Epithelial cell of esophagus (primary cell): ENCODE measurements at places on chromosomes 5 and 9.

GRCh38 chr9:101999441-101999840, 261.0 kb upstream of the GRIN3A start:
- DNase-seq, result no peak

- no peak for DNase-seq
Measured at GRCh38 chr9:101138509-101138908, 110.0 kb downstream of the PLPPR1 start.

DNA sequence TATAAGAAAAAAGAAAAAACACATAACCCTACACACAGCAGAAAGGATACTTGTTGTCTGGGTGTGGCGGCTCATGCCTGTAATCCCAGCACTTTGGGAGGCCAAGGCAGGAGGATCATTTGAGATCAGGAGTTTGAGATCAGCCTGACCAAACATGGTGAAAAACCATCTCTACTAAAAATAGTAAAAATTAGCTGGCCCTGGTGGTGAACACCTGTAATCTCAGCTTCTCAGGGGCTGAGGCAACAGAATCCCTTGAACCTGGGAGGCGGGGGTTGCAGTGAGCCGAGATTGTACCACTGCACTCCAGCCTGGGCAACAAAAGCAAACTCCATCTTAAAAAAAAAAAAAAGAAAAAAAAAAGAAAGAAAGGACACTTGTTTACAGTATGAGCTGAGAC, 147.6 kb upstream of the PITX1 start:
- no peak for DNase-seq

- no peak for DNase-seq
Measured at GRCh38 chr9:2026220-2026997, 11.3 kb downstream of the SMARCA2 start.

- DNase-seq, result no peak
Measured at GRCh38 chr5:59685191-59685530, 208.4 kb downstream of the PDE4D start.

DNA sequence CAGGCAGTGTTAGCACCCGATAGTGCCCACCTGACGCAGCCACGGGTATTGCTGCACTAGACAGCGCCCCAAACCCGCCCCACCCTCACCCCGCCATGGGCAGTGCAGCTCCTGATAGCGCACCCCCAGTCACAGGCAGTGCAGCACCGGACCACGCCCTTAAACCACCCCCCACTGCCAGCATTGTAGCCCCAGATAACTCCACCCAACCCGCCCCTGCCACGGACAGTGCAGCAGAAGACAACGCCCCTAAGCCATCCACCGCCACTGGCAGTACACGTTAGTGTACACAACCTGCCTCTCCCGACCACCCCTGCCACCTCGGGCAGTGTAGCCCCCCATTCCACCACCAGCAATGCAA, 825 bp upstream of the PCAT7 start:
- DNase-seq, result no peak

DNA sequence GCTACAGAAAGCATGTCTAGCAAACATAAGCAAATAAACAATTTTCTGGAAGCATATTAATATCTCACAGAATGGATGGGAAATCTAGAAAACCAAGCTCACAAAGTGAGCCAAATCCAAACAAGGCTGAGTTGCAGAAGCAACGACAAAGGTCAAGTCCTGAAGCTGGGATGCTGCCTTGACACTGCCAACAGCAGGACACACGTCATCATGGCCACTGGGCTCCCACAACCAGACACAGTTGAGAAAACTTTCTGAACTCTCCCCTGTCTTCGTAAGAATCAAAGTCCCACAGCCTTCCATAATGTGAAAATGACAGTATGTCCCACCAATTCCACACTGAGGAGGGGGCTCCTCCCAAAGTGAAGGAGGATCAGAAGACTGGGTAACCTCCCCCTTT, 37.6 kb downstream of the EPB41L4A start:
- no peak for DNase-seq

- peak; percentile 90 for DNase-seq
Measured at GRCh38 chr9:3434594-3434993, 91.2 kb downstream of the RFX3 start.

- no peak for DNase-seq
Measured at GRCh38 chr5:157059093-157059539, at the start of gene HAVCR1. Gene HAVCR1 (minus strand): TSS chr5:157059116. CDS start chr5:157057943, 1,173 bp downstream.

DNA sequence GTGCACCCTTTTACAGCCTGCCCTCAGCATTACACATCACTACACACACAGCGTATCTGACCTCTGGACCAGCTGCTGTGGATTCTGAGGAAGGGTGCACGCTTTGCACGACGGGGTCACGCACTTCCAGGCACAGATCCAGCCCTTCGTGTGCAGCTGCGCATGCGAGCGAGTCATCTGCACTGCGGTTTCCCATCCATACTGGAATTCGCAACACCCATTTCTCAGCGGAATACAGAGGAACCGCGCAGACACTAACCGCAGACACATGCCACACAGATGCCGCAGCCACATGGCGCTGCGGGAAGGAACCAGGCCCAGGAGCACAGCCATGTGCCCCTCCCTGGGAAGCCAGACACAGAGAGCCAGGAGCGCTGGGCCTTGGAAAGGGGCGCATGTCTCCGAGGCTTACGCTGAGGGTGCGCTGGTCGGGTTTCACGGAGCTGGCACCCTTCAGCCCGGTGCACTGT, 43.5 kb downstream of the PNPLA7 start:
- no peak for DNase-seq

DNA sequence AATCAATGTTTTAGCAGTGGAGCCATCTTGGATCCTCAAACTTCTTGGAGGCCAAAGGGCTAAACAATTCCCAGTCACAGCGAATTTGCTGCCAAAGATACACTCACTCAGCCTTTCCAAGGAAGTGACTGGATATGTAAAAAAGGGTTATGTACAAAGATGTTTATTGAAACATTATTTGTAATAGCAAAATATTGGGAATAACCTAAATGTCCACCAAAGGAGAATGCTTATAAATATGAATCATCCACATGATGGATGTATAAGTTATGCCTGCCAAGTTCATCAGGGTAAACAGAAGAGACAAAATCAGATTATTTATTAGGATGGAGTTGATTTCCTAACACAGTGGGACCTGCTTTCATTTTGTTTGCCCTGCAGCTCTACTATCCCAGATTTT, 145.2 kb upstream of the ABCA1 start:
- DNase-seq, result no peak

- DNase-seq, result no peak
Measured at GRCh38 chr5:120765189-120765588, 301.1 kb downstream of the PRR16 start.

DNA sequence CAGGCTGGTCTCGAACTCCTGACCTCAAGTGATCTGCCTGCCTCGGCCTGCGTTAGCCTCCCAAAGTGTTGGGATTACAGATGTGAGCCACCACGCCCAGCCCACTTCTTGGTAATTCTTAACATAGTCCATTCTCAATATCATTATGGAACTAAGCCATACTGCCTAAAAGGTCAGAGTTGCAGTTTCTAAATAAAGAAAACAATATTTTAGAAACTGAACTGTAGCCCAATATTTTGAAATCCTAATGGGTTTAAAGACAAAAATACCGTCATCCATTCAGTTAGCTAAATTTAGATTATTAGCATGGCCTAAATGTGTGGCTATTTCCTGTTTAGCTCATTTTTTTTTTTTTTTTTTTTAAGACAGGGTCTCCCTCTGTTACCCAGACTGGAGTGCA, 99.5 kb downstream of the USP20 start:
- DNase-seq, result no peak

- DNase-seq, result no peak
Measured at GRCh38 chr5:154575546-154576428, 97.8 kb upstream of the HAND1 start.
